Mucosa of descending colon (tissue), 3 donors: ENCODE measurements at places on chromosomes 3 and 15. TPM values are rescaled to one million over a fixed set of nuclear protein-coding genes. Genes with fewer than 3 reads are reported as not detected.

The FANCD2OS gene
- total RNA-seq = not detected

The SNTN gene
- total RNA-seq = 0.36 TPM

The SLC22A14 gene
- not detected for total RNA-seq

The ATP13A5 gene
- 0.61 TPM for total RNA-seq

The AADACL2 gene
- total RNA-seq = not detected
